Activated CD8-positive, alpha-beta memory T cell treated with anti-CD3 and anti-CD28 coated beads for 4 hours (primary cell): ENCODE measurements at places on chromosomes 3 and 15.

GRCh38 chr15:96524676-96525417 lies 194.3 kb downstream of the NR2F2 start:
- no peak for DNase-seq

- DNase-seq = no peak
These were observed 43.9 kb upstream of the PARP14 start for GRCh38 chr3:122636697-122637096.

GRCh38 chr15:101167411-101167752 lies 84.5 kb downstream of the CHSY1 start:
- no peak for DNase-seq

GRCh38 chr15:58962662-58963565 lies 24.5 kb upstream of the RNF111 start:
- no peak for DNase-seq

GRCh38 chr3:46878781-46879436 lies 1.4 kb downstream of the PTH1R start:
- no peak for DNase-seq

DNA sequence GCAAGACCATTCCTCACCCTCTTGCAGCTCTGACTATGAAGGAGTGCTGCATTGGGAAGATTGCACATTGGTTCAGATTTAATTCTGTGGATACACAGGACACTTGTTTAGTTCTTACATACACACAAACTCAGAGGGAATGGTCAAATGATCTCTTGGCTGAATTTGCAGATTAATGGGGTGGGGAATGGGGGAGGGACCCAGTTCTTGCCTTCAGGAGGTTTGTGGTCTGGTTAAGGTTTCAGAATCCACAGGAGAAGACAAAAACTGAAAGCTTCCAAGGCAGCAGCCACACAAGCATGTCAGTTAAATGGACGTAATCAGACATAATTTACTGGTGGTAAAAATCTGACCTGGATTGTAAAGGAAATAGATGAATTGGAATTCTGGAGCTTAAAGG lies 257.1 kb upstream of the ROPN1 start:
- DNase-seq = no peak
